Islet precursor cell (in vitro differentiated cells): ENCODE measurements at places on chromosomes 12 and 14.
A peak's percentile ranks its signal among the peaks of the same experiment; 100 is the strongest.

GRCh38 chr12:68477261-68477772 is 133.4 kb upstream of the RAP1B start:
- DNase-seq: no peak

- DNase-seq: peak; percentile 60
These were observed 332.9 kb downstream of the TMEM132D start for GRCh38 chr12:129570796-129571400.

DNA sequence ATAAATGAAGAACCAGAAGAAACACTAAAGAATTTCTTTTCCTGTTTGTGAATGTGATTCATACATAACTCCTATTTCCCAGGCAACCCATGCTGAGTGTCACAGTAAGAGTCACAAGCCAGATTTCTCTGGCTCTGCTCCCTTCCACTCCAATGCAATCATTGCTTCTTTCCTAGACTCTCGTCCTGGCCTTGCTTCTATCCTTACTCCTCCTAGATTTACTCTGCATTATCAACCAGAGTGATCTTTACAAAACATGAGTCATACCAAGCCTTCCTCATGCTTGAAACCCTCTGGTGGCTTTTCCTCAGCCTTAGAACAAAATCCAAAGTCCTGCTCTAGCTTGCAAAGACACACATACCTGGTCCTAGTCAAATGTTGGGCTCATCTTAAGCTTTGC is 13.3 kb downstream of the IL22 start:
- DNase-seq: peak; percentile 64

DNA sequence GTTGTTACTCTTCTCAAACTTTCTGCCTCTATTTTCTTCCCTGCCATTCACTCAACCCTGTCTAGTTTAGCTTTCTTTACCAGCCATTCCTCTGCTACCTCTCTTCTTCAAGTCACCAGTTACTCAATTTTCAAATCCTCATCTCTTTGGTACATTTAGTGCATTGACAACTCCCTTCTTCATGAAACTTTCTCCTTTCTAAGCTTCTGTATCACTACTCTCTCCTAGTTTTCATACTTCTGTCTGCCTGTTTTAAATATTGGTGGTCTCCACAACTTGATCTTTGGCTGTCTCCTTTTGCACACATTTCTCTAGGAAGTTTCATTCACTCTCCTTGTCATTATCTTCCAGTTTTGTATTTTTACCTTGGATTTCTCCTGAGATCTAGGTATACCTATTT is 6.0 kb downstream of the LEMD3 start:
- DNase-seq: no peak

DNA sequence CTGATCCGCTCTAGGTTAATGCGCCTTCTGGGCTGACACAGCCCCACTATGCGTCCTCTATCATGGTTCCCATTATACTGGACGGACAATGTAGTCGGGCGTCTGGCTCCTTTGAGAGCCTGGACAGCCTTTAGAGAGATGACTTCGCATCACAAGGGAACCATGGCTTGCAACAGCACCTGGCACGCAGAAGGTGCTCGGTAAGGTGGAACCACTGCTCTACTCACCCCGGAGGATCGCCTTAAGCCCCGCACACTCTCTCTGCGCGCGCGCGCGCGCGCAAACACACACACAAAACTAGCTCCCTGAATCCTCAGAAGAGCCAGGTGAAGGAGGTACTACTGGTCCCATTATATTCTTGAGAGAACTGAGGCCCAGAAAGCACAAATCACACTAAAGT is 7.1 kb downstream of the MAP3K12 start:
- peak; percentile 67 for DNase-seq

GRCh38 chr14:59017285-59017965 is 171.0 kb upstream of the DAAM1 start:
- no peak for DNase-seq

- DNase-seq: peak; percentile 42
These were observed 250.1 kb downstream of the ADGRD1 start for GRCh38 chr12:131203666-131204415.

- no peak for DNase-seq
These were observed 11.8 kb downstream of the CD163L1 start for GRCh38 chr12:7431993-7432685.
